ENCODE measurements at places on chromosomes 3 and 15.

DNA sequence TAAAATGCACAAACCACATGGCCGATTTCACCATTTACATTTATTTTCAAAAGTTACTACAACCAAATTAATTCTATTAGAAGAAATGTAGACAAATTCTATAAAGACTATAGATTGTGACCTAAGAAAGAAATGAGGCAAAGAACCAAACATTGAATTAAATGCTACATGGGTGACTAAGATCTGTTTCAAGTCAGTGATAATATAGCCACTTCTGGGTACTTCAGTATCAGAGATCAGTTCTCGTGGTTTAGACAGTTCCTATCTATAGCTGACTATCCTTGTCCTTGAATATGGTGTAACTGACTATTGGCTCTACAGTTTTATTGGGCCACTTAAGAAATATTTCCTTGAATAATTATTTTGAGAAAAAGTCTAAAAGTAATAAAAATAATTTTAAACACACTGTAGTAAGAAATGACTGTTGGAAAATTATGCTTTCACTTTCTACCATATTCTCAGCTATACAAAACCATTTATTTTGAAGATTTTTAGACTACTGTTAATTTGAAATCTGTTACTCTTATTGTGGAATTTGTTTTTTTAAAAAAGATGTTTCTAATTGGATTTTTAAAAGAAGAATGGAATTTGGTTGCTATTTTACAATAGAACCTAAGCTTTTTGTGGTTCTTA lies 14.1 kb downstream of the KCNMB3 start:
- DNase-seq = no peak

DNA sequence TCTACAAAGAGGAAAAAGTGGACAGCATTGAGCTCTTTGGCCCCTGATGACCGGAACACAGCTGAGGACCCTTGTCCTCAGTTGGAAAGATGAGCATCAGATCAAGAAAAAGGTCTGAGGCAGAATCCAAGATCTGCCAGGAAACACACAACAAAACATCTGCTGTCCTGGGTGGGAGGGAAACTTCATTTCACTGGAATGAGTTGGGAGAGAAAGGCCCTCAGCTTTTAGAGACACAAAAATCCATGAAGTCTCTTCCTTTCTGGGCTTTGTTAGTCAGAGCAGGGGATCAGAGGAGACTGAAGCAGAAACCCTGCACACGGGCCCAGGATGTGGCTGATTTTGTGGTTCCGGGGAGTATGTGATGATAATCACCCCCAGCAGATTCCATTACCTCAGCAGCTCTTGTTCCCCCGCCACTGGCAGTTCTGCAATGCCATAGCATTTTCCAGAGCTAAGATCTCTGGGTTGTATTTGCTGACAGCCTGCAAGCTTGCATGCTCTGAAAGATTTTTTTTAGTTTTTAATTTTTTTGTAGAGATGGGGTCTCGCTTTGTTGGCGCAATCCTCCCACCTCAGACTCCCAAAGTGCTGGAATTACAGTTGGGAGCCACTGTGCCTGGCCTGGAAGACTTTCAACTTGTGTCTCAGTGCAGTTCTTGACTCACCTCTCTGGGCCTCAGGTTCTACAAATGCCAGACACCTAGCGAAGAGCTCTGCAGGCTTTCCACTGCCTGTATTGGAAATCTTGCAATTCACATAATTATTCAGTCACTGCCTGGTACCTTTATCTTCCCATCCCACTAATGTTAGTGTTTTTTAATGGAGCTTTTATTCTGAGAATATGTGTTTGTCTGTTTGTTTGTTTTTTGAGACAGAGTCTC lies 5.8 kb upstream of the TATDN2 start:
- no peak for DNase-seq

DNA sequence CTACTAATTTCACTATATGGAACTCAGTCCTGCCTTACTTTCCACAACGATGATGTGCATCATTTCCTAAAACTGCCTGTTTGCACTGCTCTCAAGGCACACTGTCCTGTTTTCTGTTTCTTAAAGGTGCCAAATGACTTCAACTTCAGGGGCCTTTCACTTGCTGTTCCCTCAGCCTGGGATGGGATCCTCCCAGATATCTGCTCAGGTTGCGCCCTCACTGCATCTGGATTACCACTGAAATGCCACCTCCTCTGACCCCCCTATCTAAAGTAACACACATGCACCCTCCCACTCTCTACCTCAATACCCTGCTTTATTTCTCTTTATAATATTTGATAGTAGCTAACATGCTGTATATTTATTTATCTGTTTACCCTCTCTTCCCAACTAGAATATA lies 123.8 kb upstream of the CMC1 start:
- DNase-seq = no peak

GRCh38 chr3:141959589-141960554 lies 83.4 kb downstream of the ATP1B3 start:
- DNase-seq = no peak

DNA sequence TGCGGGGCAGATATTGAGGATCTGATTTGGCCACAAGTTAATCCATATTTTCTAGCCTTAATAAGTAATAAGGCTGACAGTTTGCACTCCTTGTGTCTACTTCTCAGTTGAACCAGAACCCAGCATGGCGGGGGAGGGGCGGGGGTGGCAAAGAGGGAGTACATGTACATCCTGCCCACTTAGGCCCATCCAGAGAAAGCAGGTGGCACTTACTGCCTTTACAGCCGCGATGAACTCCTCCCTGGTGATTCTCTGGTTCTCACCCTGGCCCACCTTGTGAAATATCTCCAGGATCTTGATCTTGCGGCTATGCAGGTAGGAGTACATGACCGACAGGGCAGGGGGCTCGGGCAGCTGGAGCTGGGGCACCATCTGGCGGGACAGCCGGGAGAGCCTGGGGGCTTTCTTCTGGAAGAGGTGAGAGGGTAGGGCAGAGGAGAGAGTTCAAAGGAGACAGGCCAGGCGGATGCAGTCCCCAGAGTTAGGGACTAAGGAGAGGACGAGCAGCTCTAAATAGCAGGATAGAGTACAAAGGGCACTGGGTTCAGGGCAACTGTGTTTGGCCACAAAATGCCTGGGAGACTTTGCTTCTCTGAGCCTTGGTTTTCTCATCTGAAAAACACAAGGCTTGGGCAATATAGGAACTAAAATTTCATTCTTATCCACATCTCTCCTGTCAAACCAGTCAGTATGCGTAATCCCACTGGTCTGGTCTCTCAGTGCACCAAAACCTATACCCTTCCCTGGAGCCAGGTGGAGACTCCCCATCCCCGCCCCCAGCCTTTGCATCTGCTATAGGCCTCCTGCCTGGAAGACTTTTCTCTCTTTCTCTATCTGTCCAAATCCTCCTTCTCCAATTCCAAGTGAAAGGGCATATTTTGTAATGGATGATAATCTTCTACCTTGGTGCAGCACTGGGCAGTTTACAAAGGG lies 10.1 kb downstream of the EFCAB12 start:
- DNase-seq = no peak

- no peak for DNase-seq
Observed at GRCh38 chr3:66561367-66561766, 60.5 kb upstream of the LRIG1 start.

DNA sequence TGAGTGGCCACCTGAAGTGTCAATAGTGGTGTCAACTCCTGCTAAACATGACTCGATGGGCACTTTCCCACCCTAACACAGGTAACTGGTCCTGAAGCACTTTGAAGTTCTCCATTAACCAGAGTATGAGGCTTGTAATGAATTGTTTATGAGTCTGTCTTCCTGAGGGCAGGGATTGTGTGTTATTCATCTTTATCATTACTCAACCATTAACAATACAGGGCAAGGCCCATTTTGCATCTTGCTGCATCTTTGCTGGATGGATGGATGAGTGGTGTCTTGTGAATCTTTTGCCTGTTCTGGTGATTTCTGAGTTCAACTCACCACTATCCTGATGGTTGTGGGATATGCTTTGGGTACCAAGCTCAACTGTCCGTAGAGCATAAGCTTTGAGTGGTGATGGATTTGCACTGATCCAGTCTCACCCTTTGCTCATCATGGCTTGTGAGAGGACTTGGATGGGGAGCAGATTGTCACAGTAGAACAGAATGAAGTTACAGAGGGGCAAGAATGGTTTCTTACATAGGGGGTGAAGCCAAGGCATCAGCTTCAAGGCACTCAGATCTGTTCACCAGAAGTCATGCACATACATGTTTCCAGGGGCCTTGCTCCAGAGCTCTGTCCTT lies 22.3 kb upstream of the EPB42 start:
- DNase-seq = no peak

- DNase-seq = no peak
Observed at GRCh38 chr3:195095704-195096036, 175.3 kb downstream of the XXYLT1 start.

GRCh38 chr3:134337511-134338200 lies 36.6 kb downstream of the AMOTL2 start:
- DNase-seq = no peak

GRCh38 chr3:192409838-192410683 lies 317.3 kb downstream of the FGF12 start:
- no peak for DNase-seq

DNA sequence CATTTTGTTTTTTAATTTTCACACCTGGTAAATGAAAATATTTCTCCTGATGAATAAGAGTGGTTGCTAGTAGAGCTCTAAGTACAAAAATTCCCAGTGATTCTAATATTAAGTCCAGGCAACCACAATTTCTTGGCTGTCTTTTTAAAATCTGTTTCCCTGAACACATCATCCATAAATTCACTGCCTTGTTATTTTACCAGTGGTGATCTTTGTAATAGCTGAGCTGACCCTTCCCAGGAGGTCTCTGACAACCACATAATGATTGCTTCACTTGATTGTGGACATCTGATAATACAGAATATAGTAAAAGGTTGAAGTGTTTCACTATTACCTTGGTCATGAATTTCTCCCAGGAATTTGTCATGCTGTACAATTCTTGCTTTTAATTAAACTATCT lies 13.9 kb upstream of the TOP2B start:
- DNase-seq = no peak

DNA sequence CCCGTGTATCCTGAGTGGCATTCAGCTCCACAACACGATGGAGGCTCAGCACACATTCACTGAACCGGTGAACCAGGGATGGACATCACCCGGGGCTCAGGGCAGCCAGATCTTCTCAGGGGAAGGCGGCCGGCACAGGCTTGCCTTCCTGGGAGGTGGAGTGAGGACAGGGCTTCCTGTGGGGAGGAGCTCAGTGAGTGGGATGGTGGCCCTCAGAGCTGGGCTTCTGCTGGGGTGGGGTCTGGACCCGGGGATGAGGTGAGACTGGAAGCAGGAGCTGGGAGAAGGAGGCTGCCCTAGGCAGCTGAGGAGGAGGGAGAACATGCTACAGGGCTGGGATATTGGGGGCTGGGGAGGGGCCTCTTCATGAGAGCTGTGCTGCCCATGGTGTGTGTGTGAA lies 58.5 kb upstream of the PRR23E start:
- DNase-seq = no peak

DNA sequence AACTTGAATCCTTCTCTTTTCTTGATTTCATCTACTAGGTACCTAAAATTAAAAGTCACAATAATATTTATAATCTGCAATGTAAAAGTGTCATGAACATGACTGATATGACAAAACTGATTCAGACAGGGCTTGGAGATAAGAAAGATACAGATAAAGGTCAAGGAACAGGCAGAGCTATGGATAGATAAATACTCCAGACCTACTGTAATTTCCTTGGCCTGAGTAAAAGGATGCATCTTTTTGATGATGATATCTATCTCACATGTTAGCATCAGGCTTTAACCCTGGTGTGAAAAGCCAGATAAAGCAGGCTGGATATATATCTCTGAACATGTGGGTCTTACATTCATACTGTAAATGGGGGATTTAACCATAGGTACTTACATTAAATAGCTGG lies 108.1 kb downstream of the GADL1 start:
- DNase-seq = no peak

- DNase-seq = no peak
Observed at GRCh38 chr3:11603628-11604027, 40.1 kb downstream of the VGLL4 start.

DNA sequence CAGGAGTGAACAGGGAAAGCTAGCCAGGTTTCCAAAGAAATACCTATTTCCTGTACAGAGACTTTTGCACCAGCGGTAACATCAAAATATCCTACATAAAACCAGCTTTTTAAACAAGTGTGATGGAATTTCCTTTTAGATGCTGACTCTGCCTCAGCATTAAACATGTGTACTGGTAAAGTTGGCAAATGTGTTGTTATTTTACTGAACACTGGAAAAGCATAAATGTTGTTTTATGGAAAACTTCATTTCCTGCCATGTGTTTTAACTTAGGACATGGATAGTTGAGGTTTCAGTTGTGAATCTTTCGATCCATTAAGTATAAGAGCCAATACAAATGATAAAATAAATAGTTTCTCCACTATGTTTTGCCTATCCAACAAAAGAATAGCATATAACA lies 15.7 kb downstream of the OXNAD1 start:
- no peak for DNase-seq

- peak; percentile 4 for DNase-seq
Observed at GRCh38 chr3:45567730-45568172, 26.8 kb upstream of the LIMD1 start.

GRCh38 chr3:172204716-172205115 lies 165.3 kb downstream of the FNDC3B start:
- DNase-seq = no peak

DNA sequence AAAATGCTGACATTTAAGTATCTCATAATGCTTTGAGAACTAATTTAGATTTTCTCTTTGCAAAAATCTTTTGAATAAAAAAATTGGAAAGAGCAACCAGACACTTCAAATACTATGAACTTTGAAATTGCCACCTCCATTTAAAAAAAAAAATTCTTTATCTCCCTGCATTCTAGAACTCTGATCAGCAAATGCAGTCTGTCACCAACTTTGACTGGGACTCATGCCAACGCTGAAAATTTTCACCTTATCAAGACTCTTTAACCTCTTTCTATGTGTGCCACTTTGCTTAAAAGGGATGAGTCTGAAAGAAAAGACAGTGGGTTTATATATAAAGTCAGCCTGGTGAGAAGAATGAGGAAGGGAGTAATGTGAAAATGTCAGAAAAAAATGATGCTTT lies 191.2 kb upstream of the ARPP21 start:
- no peak for DNase-seq

DNA sequence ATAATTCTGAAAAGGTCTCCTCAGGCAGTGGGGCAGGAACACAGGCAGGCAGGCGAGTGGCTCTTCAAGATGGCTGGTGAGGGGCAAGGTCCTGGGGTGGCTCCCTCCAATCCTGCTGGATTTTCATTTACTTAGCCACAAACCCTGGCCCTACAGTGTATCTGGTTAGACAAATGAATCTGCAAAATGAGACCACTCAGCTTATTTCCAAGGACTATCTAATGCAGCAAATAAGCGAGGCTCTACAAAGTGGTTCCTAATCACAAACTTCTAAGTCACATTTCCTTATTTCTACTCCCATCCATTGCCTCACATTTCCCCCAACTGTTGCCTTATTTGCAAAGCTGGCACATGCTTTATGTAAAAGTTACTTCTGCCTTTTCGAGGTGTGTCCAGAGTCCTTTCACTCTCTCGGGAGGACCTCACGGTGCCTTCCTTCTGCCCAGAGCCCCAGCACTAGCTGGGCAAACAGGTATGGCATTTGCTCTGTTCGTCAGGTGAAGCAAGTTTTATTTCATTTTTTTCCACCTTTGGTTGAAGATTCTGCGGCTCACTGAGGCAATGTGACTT lies 40.5 kb downstream of the CCDC12 start:
- no peak for DNase-seq

- DNase-seq = no peak
Observed at GRCh38 chr15:95684693-95685115, 645.8 kb upstream of the NR2F2 start.

Data from activated CD8-positive, alpha-beta memory T cell treated with anti-CD3 and anti-CD28 coated beads for 48 hours (primary cell).